ENCODE measurements at places on chromosomes 6 and 20.

GRCh38 chr6:130466748-130467061 lies 100.9 kb downstream of the TMEM200A start:
- DNase-seq = no peak

- no peak for DNase-seq
Measured at GRCh38 chr6:135810486-135810885, 41.0 kb upstream of the PDE7B start.

DNA sequence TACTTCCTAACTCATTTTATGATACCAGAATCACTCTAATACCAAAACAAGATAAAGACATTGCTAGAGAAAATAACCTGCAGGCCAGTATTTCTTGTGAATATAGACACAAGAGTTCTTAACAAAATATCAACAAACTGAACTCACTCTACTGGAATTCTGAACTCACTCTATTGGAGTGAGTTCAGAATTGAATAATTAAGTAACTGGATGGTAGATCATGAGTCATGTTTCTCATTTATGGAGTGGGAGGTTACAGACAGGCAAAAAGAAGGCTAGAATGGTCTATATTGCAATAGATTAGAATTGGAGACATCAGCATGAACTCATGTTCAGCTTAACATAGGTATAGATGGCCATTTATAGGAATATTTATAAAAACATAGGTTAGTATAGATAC lies 26.6 kb upstream of the C6orf58 start:
- DNase-seq = no peak

DNA sequence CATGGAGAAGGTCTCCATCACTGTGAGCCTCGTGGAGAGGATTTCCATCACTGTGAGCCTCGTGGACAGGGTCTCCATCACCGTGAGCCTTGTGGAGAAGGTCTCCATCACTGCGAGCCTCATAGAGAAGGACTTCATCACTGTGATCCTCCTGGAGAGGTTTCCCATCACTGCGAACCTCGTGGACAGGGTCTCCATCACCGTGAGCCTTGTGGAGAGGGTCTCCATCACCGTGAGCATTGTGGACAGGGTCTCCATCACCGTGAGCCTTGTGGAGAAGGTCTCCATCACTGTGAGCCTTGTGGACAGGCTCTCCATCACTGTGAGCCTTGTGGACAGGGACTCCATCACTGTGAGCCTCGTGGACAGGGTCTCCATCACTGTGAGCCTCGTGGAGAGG lies 140.4 kb downstream of the ERMARD start:
- DNase-seq = no peak

DNA sequence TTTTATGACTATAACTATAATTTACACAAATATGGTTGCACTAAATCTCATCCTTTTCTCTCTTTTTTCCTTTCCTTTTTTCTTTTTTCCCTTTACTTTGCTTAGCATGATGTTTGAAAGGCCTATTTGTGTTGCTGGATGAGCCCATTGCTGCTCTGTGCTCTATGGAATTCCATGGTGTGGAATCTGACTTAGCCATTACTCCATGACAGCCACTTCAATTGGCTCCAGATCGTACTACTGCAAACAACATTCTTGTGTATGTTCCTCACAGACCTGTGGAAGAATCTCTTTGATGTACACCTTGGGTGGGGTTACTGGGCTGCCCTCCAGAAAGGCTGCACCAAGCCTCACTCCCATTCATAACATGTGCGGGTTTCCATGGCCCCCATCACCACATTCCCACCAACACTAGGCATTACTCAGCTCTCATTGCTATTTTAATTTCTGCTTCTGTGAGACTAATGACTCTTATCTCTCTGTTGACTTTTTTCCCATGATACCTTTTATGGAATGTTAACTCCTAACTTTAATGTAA lies 979.0 kb downstream of the KIF16B start:
- no peak for DNase-seq

DNA sequence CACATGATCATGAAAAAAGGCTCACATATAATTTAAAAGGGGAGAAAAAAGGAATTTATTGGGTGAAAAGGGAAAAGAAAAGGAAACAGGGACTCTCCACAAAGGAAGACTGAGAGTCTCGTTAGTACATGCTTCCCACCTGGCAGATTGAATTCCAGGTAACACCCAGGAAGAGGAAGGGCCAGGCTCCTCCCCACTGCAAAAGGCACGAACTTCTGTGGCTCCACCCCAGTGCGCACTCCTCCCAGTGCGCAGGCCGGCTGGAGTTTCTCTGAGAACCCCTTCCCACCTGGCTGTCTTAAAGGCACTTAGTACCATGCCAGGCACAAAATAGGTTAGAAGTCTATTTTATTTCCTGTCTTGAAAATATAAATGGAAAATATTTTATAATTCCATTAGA lies 129.8 kb downstream of the COL12A1 start:
- no peak for DNase-seq

GRCh38 chr6:20802596-20802995 lies 268.3 kb downstream of the CDKAL1 start:
- DNase-seq = no peak

- peak; percentile 32 for DNase-seq
Measured at GRCh38 chr6:99334526-99335127, 14.8 kb downstream of the FAXC start.

- no peak for DNase-seq
Measured at GRCh38 chr6:113115196-113115595, 741.9 kb upstream of the MARCKS start.

GRCh38 chr6:136225496-136225895 lies 24.6 kb downstream of the MTFR2 start:
- DNase-seq = peak; percentile 43

DNA sequence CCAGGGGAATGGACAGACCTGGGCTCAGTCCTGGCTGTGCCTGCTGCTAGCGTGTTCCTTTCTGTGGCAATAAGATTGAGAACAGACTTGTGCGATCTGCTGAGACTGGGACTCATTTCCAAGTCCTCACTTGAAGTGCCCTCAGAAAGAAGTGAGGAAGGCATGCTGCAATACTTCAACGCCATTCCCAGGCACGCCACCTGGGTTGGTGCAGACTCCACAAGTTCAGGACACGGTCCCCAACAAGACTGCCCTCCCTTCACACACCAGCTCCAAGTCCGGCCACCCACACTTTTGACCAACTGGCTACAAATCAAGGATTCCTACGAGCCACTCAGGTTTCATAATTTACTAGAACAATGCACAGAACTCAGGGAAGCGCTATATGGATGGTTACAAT lies 391.8 kb upstream of the SULF2 start:
- no peak for DNase-seq

DNA sequence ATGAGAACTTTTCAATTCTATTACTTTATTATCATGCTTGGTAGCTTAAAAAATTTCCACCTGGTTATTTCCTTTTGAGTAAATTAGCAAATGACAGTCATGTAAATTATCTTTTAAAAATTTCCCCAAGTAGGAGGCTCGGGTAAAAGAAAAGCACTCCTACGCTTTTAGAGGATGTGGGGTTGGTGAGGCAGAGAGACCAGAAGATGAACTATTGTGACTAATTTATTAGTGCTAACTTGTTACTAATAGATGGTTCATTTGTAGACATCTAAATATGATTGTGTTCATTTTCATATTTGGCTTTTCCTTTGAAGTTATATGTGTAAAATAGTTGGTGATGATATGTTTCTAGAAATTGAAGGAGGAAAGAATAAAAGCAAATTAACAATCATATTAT lies 27.0 kb downstream of the ZNF292 start:
- no peak for DNase-seq

DNA sequence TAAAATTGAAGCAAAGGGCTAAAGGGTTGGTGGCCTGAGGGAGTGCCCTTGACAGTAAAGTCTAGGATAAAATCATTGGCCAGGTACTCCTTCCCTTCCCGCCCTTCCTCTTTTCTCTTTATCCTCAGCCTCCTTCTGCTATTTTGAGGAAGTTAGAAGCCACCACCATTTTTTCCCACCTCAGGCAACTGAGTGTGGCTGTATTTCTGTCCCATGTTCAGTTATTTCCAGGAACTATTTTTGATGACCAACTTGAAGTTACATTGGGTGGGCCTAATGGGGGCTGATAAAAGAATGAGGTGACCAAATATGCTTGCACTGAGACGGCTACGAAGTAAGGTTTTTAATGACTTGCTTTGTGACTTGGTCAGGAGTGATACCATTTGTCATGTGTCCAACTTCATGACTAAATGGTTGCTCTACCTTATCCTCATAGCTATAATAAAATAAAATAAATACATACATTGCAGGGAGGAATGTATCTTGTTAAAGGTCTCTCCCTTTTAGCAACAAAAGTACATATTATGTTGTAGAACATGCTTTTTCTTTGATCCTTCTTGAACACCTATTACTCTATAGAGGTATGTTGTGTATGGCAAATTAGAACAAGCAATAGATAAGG lies 12.0 kb downstream of the PTPN1 start:
- no peak for DNase-seq

- DNase-seq = no peak
Measured at GRCh38 chr20:39381595-39381994, 419.5 kb downstream of the DHX35 start.

DNA sequence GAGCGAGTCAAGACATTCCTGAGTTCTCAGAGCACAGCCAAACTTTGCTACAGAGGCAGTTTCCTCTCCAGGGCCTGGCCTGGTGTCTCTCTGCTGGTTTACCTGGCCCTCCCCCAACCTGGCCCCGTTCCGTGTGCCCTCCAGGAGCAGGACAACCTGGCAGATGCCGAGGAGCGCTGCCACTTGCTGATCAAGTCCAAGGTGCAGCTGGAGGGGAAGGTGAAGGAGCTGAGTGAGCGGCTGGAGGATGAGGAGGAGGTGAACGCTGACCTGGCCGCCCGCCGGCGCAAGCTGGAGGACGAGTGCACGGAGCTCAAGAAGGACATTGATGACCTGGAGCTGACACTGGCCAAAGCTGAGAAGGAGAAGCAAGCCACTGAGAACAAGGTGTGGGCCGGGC lies 39.5 kb downstream of the MYH7B start:
- no peak for DNase-seq

DNA sequence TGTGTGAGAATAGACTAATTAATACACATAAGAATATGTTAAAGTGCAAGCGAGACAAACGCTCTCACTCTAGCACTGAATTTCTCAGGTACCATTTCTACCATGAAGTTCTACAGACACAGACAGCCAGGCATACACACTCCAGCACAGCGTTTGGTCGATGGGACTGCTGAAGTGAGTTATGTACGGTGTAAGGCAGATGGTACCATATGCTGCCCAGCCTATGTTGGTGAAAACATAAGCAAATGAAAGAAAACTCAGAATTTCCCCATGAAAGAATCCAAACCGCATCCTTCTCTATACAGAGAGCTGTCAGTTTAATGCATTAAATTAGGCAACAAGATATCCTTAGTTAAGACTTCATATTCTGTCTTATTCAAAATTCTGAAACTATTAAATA lies 34.9 kb downstream of the AGPAT4 start:
- no peak for DNase-seq

DNA sequence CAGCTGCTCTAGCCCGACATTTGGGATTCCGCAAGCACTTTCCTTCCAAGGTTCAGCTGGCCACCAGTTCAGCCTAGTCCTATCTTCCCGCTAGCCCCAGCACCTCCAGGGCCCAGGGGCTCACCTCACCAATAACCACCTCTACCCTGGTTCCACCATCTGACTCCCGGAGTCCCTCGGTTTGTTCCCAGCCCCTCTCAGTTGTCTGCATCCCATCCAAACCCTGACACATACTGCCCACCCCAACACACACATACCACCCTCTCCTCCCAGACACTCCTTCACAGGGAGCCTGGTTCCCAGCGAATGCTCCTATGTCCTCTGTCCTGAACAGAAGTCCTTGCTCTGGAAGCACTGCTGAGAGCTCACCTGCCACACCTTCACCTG lies 418 bp downstream of the TNXB start:
- DNase-seq = no peak

GRCh38 chr6:116030770-116031169 lies 29.9 kb downstream of the FRK start:
- no peak for DNase-seq

- DNase-seq = no peak
Measured at GRCh38 chr6:106181664-106182418, 95.7 kb downstream of the PRDM1 start.

DNA sequence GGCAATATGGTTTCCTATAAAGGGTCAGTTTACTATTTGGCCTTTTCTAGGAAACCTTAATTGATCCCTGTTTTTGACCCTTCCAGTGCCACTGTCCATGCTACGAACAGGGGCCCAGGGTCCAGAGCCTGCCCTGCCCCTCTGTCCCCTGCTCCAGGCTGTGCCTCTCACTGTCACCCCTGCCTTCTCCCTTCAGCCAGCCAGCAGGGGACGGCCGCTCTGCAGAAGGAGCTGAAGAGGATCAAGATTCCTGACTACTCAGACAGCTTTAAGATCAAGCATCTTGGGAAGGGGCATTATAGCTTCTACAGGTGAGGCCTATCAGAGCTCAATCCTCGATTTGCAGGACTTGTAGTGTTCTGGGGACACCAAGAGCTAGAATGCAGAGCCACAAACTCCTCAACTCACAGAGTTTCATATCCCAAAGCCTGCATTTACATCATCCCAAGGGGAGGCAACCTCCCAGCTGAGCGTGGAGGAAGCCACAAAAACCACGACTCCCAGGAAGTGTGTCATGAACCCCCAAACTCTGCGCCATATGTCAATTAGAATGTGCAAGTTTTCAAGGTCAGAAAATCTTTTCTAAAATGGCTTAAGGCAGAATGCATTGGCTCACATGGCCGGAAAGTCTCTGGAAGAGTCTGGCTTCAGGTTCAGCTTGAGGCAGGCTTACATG lies 3.6 kb downstream of the BPI start:
- no peak for DNase-seq

DNA sequence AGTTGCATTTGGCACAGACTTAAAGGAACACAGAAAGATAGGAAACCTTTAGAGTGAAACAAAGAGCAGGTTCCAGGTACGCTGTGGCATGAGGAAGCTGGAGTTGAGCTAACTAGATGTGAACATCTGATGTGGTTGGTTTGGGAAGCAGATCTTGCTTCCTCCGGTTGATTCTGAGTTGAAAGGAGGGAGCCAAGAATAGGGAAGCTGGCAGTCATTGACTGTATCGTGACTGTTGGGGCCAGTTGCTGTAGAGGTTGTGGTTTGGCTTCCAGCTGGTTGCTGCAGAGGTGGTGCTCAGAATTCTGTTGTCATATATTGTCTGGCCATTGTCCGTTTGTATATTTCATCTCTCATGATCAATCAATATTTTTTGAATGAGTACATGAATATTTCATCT lies 325.9 kb downstream of the PLCB1 start:
- no peak for DNase-seq

- no peak for DNase-seq
Measured at GRCh38 chr6:135088818-135089809, 34.5 kb upstream of the HBS1L start.

- DNase-seq = no peak
Measured at GRCh38 chr6:88872962-88873361, 90.5 kb downstream of the RNGTT start.

- DNase-seq = no peak
Measured at GRCh38 chr20:58303547-58303946, 6.0 kb upstream of the RAB22A start.
